ENCODE measurements at places on chromosomes 5 and 9.

DNA sequence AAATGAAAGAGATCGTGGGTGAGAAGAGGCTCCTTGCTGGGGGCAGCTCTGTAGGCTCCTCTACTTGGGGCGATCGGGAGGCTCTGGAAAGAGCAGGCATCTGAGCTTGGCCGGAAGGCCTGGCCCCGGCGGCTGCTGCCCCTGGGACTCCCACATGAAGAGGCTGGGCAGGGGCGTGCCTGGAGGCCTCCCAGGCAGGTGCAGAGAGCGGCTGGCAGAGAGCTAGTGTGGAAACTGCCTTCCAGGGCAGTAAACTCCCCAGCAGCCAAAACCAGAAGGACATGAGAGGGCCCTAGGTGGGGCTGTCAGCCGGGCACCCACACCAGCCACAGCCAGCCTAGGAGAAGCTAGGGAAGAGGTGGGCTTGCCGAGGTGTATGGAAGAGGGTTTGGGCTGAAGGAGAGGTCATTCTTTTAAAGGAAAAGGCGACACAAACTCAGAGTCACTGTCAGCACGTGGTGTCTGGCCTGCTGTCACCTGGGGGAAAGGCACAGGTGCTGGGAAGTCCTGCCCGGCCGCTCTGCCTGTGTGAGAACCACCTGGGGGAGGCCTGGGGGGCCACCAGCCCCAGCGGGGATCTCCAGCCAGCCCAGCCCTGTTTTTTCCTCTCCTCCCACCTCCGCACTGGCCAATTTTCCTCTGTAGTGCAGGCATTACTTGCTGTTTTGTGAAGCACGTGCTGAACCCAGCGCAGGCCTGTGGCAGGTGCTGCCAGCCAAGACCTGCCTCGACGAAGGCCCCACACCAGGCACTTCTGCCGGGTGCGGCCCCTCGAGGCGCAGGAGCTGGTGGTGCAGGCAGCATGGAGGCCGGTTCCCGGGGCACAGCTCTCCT is 44.8 kb upstream of the EGFL7 start:
- H3K4me3 ChIP-seq, result no peak overlapping the region
- no peaks in the 10 kb centered on the region for H3K36me3 ChIP-seq
- H3K27ac ChIP-seq, result peak overlapping the region; percentile 47
- no peaks in the 10 kb centered on the region for H3K27me3 ChIP-seq
- peaks cover 30% of the 10 kb centered on the region for H3K4me1 ChIP-seq
- DNase-seq, result no peak

DNA sequence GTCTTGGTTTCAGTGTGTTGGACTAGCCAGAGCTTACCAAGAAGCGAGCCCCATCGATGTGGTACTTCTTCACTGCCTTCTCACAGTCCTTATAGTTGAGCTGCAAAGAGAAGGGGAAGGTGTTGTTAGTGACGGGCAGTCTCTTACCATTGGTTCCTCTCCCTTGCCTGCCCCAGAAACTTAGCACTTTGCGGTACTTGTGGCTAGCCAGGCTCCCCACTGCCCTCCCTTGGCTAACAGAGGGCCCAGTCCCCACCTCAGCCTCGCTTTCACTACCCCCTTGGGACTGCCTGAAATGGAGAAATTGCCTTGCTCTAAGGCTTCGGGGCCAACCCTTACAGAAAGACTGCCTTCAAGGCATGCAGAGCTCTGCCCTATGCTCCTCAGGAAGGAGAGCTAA is 4.3 kb downstream of the LCP2 start:
- H3K27me3 ChIP-seq, result peaks cover 17% of the 10 kb centered on the region
- H3K4me3 ChIP-seq, result no peak overlapping the region
- no peaks in the 10 kb centered on the region for H3K4me1 ChIP-seq
- H3K27ac ChIP-seq, result no peak overlapping the region
- peaks cover 3% of the 10 kb centered on the region for H3K36me3 ChIP-seq

GRCh38 chr5:2441495-2442180 is 309.8 kb downstream of the IRX2 start:
- H3K27me3 ChIP-seq, result peaks cover 31% of the 10 kb centered on the region
- no peaks in the 10 kb centered on the region for H3K4me1 ChIP-seq
- no peak overlapping the region for H3K27ac ChIP-seq
- H3K36me3 ChIP-seq, result no peaks in the 10 kb centered on the region

- H3K4me1 ChIP-seq, result peaks cover 20% of the 10 kb centered on the region
- no peak overlapping the region for H3K27ac ChIP-seq
- no peak for DNase-seq
- H3K36me3 ChIP-seq, result no peaks in the 10 kb centered on the region
- no peak overlapping the region for H3K4me3 ChIP-seq
Measured at GRCh38 chr9:127014910-127015540, 100.4 kb downstream of the RALGPS1 start.

- no peaks in the 10 kb centered on the region for H3K27me3 ChIP-seq
- DNase-seq, result no peak
- H3K4me3 ChIP-seq, result no peak overlapping the region
- no peaks in the 10 kb centered on the region for H3K4me1 ChIP-seq
- no peak overlapping the region for H3K27ac ChIP-seq
Measured at GRCh38 chr9:120905315-120906164, 21.1 kb downstream of the TRAF1 start.

- no peak overlapping the region for H3K4me3 ChIP-seq
- H3K36me3 ChIP-seq, result peaks cover 1% of the 10 kb centered on the region
Measured at GRCh38 chr5:124708086-124708485, 38.4 kb downstream of the ZNF608 start.

DNA sequence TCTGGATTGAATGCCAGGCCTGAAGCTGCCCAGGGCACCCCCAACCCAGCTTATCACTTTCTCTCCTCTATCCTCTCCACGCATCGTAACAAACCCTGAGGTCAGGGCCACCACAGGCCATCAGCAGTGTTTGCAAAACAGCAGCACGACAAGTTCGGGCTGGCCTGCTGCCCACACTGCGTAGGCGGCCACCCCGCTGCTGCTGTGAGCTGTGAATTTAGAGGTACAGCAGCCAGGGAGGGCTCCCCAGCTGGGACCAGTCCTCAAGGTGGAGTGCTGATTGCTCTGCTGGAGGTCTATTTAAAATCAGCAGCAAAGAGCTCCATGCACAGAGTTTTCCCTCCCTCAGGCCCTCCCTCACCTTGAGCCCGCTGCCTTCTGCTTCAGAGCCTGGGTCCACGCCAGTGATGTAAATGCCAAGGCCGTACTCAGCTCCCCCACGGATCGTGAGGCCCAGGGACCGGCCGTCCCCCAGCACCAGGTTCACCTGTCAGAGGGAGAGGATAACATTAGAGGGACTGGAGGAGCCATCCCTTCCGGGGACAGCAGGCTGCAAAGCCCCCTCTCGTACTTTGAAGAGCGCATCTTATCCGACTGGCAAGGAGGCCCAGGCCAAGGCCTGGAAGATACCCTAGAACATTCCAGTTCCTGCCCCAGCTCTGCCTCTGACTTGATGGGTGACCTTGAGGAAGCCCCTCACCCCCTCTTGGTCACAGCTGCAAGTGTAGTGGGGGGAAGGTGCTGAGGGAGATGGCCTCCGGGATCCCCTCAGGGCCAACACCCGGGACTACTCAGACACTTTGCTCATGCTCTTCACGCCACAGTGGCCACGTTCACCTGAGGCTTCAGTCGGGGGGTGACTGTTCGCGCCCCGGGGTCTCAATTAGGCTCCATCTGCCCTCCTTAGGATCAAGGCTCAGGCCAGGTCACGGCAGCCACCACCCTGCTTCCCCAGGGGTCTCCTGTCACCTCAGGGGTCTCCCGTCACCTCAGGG is 39.1 kb downstream of the WHRN start:
- H3K27me3 ChIP-seq, result no peaks in the 10 kb centered on the region
- no peak for DNase-seq
- H3K4me1 ChIP-seq, result no peaks in the 10 kb centered on the region
- peaks cover 28% of the 10 kb centered on the region for H3K36me3 ChIP-seq
- no peak overlapping the region for H3K4me3 ChIP-seq

- no peak overlapping the region for H3K4me3 ChIP-seq
- H3K4me1 ChIP-seq, result no peaks in the 10 kb centered on the region
- H3K27ac ChIP-seq, result no peak overlapping the region
- no peaks in the 10 kb centered on the region for H3K27me3 ChIP-seq
- DNase-seq, result no peak
- peaks cover 30% of the 10 kb centered on the region for H3K36me3 ChIP-seq
Measured at GRCh38 chr9:120770931-120771330, 22.3 kb downstream of the FBXW2 start.

- no peak for DNase-seq
- no peaks in the 10 kb centered on the region for H3K36me3 ChIP-seq
- no peaks in the 10 kb centered on the region for H3K27me3 ChIP-seq
- no peaks in the 10 kb centered on the region for H3K4me1 ChIP-seq
- no peak overlapping the region for H3K4me3 ChIP-seq
Measured at GRCh38 chr5:106454651-106455415, 1215.9 kb downstream of the EFNA5 start.

DNA sequence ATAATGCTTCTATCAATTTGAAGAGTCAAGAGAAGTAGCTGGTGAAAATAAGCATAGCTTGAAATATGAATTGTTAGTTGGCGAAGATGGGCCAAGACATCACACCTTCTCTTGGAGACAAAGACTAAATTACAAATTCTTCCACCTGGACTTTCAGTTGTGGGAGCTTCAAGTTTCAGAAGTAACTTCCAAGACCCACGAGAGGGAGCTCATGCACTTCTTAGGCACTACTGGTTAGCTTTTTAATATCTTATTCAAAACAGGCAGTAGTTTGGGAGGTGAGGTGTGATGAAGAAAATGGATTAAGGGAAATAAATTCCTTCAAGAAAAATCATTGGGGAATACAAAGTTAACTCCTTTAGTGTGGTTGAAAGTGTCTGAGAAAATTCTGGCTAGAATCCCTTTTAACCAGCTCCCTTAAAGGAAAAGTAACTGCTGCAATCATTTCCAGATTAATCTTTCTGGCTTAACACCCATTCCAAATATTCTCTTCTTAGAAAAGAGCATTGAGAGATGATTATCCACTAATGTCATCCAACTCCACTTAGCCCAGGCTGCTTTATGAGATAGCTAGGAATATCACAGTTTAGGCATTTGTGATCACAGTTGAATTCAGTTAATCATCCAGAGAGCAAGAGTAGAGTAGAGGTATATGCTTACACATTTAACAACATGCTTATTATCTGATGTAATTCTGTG is 139.5 kb upstream of the DMRTA1 start:
- peaks cover 5% of the 10 kb centered on the region for H3K4me1 ChIP-seq
- no peaks in the 10 kb centered on the region for H3K36me3 ChIP-seq
- no peaks in the 10 kb centered on the region for H3K27me3 ChIP-seq
- no peak overlapping the region for H3K27ac ChIP-seq

DNA sequence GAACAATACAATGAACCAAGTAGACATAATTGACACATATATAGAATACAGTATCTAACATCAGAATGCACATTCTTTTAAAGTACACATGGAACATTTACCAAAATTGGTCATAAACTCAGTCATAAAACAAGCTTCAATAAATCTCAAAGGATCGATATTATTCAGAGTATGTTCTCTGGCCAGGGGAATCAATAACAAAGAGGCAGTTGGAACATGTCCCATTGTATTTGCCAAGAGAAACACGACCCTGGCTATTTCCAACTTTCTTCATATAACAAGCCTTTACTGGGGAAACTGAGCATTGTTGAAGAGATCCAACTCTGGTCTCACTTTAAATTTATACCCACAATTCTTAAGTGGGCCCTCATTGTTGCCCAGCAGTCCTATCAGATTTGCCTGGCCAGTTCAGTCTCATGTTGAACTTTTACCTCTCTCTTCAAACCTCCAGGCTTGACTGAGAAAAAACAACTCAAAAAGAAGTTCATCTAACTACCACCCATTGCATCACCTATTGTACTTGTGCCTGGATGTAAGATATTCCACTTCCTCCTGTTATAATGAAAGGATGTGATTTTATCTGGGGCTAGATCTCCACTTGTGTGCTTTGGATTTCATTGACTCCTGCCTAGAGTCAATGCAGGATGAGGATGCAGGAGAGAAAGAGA is 162.5 kb downstream of the HSPA4 start:
- H3K27ac ChIP-seq, result no peak overlapping the region
- H3K4me3 ChIP-seq, result no peak overlapping the region
- H3K36me3 ChIP-seq, result peaks cover 6% of the 10 kb centered on the region
- DNase-seq, result no peak
- H3K4me1 ChIP-seq, result no peaks in the 10 kb centered on the region

GRCh38 chr5:154196955-154197652 is 6.6 kb downstream of the GALNT10 start:
- H3K4me3 ChIP-seq, result no peak overlapping the region
- no peak for DNase-seq
- no peak overlapping the region for H3K27ac ChIP-seq
- H3K4me1 ChIP-seq, result peaks cover 32% of the 10 kb centered on the region
- H3K27me3 ChIP-seq, result peaks cover 42% of the 10 kb centered on the region

DNA sequence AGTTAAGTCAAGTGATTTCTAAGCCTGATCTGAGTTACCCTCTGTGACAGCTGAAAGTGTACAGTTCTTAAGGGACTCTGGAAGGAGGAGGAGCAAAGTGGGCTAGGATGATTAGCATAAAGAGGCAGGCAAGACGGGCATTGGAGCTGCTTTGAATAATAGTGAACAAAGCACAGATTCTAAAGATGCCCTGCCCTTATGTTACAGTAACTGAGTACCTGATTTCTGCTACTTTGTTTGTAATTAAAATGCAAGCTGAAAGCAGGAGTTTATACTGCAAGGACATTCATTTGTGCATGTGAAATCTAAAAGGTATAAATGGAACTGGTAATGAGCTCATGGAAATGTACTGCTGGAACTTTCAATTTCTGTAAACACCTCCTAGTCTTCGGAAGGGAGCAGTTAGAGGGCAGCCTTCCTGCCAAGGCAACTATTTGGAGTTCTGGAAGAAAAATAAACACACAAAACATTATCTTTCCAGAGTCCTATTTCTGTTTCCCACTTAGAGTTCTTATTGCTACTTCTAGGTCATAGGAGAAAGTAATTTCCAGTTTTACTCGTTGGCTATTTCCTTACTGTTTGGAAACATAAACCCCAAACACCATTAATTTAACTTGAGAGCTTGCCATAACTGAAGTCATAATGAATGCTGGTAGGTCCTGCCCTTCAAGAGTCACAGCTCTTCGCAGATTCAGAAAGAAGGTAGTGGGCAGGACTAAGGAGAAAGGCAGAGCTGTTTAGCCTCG is at the start of gene RANBP3L:
Gene RANBP3L, minus strand, starts transcription at position 45 of the 746 bp plus-strand sequence. CDS start 486 bp downstream, outside the sequence.
- peak within 1 kb of the TSS; percentile 83 for H3K27ac ChIP-seq
- DNase-seq, result no peak
- no peaks in the 10 kb centered on the region for H3K36me3 ChIP-seq
- no peaks in the 10 kb centered on the region for H3K27me3 ChIP-seq
- H3K4me1 ChIP-seq, result peaks cover 26% of the 10 kb centered on the region
- peak within 1 kb of the TSS; percentile 23 for H3K4me3 ChIP-seq
